ENCODE measurements at places on chromosomes 2 and 18.

- DNase-seq, result no peak
Observed at GRCh38 chr2:219291910-219292490, 12.8 kb downstream of the DNAJB2 start.

- DNase-seq, result no peak
Observed at GRCh38 chr2:240662681-240663080, 20.0 kb downstream of the AQP12B start.

GRCh38 chr2:212979799-212980198, 171.6 kb downstream of the IKZF2 start:
- DNase-seq, result no peak

DNA sequence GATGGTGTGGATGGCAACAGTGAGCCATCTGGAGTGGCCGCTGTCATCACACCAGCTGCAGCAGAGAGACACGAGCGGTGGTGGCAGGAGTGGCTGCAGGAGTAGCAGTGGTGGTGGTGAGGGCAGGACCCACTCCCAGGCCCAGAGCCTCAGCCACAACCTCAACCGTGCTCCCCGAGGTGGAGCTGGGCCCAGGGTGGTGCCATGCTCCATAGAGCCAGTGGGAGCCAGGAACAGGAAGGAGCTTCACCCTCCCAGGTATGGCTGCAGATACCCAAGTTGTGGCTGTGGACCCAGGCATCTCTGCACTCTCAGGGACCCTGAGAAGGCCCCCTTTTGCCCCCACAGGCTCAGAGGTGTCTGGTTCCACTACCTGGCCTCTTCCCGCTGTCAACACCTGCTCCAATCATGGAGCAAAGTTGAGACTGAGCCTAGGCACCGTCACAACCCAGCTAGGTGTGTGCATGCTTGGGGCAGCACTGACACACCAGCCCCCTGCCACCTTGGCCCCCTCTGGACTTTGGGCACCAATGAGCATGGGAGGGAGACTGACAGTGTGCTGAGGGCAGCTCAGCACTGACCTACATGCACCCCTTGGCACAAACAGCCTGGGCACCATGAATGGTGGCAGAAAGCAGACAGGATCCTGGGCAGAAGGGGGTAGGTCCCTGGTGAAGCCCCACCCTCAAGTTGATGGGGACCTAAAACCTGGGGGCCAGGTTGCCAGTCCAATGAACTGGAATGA, 188.9 kb downstream of the NDUFA10 start:
- no peak for DNase-seq

- peak; percentile 43 for DNase-seq
Observed at GRCh38 chr2:48496849-48497248, 33.1 kb upstream of the STON1 start.

DNA sequence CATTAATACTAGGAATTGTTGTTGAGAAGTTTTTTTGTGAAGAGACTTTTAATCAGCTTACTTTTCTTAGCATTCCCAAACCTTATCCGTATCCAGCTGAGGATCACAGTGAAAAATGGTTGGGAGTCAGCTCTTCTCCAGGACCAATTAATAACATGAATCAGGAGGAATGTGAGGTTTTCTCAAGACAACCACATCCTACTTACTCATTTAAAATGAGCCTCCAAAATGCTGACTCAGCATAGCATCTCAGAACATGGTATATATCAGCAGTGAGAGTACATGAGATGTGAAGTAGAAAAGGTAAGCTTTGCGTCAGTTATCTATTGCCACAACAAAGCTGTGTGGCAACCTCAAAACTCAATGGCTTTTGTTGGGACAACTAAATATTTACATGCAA, 140.3 kb downstream of the NRP2 start:
- DNase-seq, result no peak

- no peak for DNase-seq
Observed at GRCh38 chr2:172092716-172093415, 7.6 kb downstream of the DLX1 start.

DNA sequence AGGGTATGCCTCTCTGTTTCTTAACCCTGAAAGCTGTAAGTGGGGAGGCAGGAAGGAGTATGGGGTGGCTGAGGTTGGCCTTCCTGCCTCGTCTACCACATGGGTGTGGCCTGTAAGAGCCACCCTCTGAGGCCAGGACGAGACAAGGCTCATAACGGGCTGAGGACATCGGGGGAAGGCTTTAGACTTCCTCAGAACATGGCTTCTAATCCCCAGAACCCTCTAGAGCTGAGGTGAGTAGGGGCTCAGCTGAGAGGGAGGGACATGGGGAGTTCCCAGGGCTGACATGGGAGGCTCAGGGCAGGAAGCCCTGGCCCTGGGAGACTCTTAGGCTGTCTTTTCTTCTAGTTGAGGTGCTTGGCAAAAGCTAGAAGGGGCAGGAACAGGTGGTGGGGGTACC, 36.7 kb downstream of the EMX1 start:
- no peak for DNase-seq

Data from BJ (cell line).